Activated T-cell treated with anti-CD3 and anti-CD28 coated beads, Interleukin-2, amount 50 U/mL, for 1 hour (primary cell): ENCODE measurements at places on chromosomes 3 and 15.

DNA sequence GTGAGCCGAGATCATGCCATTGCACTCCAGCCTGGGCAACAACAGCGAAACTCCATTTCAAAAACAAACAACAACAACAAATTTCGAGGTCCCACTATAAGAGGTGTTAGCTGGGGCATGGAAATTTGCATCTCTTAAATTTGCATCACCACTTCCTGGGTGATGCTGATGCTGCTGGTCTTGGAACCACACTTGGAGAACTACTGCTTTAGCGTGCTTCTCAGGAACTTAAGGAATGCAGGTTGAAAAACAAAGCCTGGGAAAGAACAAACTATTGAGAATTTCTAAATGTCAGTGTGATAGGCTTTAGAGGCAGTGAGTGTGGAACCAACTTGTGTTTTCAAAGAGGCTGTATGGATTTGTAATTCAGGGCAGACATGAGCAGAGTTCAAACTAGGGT is 858.4 kb upstream of the ARPP21 start:
- DNase-seq: no peak

DNA sequence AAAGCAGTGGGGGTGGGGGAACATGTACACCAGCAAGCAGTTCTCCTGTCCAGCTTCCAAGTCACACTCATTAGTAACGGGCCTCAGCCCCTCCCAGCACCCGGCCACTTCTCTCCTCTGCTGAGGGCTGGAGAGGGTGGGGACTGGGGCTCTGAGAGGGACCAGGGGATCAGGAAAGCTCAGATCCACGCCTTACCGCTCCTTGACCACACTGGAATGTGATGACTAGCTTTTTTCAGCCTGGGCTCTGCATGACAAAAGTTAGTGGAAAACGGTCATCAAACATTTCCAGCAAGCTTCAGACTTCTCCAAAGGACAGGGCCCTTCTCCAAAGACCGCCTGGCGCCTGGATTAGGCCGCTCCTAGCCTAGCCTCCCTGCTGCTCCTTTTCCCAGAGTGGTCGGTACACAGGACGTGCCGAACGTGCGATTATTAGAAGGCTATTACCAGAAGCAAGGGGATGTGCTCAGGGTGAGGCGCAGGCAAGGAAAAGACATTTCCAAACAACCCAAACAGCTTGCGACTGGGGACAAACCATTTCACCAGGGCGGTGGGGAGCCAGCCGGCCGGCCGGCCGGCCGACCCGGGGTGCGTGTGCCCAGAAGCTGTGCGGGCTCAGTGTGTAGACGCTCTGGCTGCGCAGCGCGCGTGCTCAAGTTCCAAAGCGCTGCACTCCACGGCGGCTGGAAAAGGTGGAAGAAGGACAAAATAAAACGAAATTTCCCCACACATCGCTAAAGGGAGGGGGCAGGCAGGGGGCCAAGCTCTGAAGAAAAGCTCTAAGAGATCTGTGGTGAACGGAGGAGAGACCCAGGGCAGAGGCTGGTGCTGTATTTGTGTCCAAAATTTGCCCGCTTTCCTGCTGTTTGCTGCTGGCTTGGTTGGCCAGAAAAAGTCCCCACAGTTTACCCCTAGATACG is 51.0 kb upstream of the SSR3 start:
- DNase-seq: no peak

GRCh38 chr15:42954291-42954690 is 33.7 kb upstream of the TTBK2 start:
- DNase-seq: no peak

DNA sequence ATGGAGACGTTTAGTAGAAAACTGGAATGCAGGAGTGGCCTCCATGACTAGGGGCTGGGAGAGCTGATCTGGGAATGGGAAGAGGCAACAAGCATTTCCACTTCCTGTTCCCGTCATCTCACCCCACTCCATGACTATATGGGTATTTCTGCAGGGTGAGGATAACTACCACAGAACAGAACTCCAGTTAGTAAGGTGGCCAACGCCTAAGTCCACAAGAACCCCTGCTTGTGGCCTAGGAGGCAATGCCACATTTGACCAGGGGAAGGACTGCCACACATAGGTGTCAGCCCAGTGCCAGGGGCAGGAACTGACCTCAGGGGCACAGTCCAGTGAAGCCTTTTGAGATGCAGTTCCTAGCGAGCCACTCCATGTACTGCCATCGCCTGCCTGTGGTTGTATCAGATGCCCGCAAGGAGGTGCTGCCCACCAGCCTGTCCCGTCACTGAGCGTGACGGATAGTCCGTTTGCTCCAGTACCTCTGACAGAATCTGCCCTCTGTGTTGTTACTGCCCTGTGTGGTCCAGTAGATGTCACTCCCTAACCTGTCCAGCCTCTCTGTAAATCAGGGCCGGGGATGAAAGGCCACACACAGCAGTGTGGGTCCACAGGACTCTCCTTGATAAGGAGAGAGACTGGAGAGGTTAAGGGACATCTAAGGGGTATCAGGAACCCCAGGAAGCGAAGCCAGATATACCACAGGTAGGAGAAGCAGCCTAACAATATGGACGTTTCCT is 3.5 kb upstream of the MTFMT start:
- DNase-seq: peak; percentile 44

DNA sequence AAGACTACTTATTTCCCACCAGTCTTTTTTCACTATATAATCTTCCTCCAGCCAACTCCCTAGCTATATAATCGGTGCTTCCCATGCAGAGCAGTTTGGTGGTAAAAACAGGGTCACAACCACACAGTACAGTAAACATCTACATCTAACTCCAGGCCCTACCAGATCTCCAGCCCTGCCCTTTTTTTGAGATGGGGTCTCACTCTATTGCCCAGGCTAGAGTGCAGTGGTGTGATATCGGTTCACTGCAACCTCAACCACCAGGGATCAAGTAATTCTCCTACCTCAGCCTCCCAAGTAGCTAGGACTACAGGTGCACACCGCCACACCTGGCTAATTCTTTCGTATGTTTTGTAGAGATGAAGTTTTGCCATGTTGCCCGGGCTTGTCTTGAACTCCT is 49.1 kb upstream of the TLE3 start:
- DNase-seq: no peak

- DNase-seq: no peak
These were observed 188.0 kb downstream of the PEX5L start for GRCh38 chr3:179848711-179849110.

GRCh38 chr3:193805448-193805847 is 212.4 kb downstream of the OPA1 start:
- no peak for DNase-seq

DNA sequence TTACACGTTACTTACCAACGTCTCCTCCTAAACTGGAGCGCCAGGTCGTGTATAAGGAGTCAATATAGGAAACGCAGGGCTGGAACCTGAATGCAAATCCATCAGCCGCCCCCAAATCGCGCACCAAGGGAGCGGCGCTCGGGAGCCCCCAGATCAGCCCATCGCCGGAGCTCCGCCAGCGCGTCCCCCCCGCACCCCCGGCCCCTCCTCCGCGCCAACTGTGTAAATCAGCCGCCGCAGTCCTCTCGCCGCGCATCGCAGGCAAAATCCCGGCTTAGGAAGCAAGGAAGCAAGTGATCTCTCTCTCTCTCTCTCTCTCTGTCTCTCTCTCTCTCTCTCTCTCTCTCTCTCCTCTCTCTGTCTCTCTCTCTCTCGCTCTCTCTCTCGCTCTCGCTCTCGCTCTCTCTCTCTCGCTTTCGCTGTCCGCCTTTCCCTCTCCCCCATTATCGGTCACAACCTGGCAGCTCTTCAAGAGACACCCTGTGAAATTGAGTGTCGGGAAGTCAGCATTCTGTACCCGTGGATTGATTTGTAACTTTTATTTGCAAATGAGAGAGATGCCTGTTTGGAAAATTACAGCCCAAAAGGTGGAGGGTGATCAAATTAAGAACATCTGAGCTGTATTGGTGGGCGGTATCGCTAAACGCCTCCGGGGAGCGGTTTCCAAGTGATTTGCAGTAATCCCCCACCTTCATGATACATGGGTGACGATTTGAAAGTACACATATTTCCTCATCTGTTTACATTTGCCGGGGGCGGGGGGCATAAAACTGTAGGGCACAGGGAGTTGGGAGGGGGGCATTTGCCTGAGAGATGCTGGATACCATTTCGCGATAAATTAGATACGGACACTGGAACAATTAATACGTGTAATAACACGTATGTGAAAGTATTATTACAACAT is 645 bp upstream of the SLITRK3 start:
- DNase-seq: no peak

- DNase-seq: no peak
These were observed 95.7 kb downstream of the CHDH start for GRCh38 chr3:53750253-53751210.

DNA sequence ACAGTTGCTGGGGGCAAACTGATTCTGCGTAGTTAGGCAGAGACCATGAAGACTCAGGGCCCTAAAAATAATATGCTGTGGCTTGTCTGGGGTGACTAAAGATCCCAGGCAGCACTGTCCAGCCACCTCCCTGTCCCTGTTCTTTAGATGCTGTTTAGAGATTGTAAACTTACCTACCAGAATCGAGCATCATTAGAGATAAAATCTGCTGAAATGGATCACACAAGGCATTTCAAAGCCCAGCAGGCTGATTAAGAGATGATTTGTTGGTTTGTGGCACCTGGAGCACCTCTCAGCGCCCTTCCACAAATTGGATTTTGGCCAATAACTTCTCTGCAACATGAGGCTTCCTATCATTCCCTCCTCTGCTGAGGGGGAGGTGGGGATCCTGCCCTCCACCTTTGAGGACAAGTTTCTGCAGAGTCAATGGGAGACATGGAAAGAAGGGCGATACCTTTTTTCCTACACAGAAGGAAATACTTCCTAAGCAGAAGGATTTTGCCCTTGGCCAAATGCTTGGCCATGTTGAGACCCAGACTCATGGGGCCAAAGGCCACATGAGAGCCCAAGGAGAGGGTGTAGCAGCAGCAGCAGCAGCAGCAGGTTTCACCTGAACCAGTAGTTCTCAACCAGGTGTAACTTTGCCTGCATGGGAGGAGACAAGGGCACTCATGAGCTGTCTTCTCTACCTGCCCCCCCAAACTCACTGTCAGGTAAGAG is 37.5 kb downstream of the SEMA5B start:
- DNase-seq: no peak

- DNase-seq: no peak
These were observed 28.6 kb downstream of the SOX14 start for GRCh38 chr3:137792626-137793271.
